ENCODE measurements at places on chromosomes 7 and 10.

- DNase-seq: no peak
Measured at GRCh38 chr7:34308595-34308994, 349.4 kb upstream of the NPSR1 start.

GRCh38 chr10:66981361-66982052 is 55.7 kb downstream of the LRRTM3 start:
- DNase-seq: no peak

DNA sequence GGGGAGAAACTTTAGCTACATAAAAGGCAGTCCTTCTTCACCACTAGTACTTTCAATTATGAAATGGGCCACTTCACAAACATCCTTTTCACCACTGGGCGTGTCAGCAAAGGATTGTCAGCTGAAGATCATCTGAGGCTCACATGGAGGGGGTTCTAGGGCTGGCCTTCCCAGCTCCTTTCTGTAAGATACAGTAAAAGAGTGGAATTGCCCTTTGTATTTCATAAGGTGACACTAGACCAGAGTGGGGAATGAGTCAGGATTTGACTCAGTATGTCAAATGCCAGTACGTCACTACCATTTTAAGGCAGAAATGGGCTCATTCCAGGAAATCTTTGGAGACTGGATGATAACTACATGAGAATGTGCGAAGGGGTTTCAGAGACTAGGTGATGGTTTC is 21.2 kb upstream of the BLOC1S2 start:
- no peak for DNase-seq

GRCh38 chr10:88159127-88159829 is 295.9 kb downstream of the PTEN start:
- no peak for DNase-seq

DNA sequence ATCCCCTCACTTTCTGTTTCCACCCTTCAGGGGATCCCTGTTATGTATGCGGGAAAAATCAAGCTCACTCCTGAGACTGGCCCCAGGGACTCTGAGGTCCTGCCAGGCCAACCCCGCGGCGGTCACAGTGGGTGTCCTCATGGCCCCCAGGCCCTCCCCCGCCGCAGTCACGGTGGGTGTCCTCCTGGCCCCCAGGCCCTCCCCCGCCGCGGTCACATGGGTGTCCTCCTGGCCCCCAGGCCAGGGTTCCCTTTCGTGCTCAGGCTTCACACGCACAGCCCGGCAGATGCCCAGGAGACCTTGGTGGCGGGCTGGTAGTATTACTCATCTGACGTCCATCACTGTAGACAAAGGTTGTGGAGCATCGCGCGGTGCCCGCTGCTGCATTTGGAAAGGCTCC is 491.0 kb upstream of the FOXK1 start:
- no peak for DNase-seq

DNA sequence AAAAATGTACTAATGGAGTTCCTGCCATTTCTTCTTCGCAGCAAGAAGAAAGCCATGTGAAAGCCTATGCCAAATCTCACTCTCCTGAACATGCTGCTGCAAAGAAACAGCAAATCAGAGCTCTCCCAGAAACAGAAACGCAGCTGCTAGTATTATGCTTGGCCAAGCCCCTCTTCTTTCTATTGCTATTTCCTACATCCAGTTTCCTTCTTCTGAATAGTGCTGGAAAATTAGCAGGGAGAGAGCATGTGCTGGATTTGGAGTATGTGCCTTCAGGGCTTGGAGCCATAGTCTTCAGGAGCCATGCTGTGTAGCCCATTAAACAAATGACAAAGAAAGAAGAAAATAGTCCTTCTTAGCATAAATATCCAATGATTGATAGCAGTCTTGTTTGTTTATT is 852.0 kb upstream of the PHF14 start:
- DNase-seq: no peak

DNA sequence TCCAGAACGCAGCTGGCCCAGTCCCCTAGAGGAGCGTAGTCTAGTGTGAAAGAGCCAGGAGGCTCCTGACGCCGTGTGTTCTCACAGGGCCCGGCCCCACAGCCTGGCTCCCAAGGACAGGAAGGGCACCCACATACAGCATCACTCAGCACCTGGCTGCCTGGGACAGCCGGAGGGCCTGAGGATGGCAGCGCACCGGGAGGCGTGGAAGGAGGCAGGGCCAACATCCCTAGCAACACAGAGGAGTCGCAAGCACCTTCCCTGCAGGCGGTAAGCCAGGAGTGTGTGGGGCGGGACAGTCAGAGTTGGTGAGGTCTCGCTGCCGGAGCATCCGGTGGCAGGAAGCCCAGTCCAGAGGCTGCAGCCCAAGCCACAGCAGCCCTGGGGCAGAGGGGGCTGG is 125.8 kb downstream of the MAD1L1 start:
- DNase-seq: no peak

- peak; percentile 3 for DNase-seq
Measured at GRCh38 chr10:113221756-113222168, 271.7 kb downstream of the TCF7L2 start.

Measured in NCI-H1436 (cell line).